ENCODE measurements at places on chromosomes 3 and 15.

DNA sequence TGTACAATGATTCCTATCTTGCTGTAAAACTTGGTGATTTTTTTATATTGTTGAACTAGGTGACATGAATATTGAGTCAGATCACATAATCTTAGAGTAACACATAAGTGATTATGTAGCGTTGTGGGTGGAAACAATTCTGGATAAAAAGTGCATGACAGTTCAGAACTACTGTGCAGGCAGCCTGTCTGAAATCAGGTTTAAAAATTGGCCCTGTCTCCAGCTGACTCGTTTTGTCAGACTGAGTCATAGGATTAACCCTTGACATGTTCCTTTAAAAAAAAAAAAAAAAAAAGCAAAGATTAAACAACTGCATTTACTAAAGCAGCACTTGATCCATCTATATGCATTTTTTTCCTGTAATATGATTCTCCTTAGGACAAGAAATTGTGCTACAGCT is 160.0 kb upstream of the CGNL1 start:
- no peak for DNase-seq

DNA sequence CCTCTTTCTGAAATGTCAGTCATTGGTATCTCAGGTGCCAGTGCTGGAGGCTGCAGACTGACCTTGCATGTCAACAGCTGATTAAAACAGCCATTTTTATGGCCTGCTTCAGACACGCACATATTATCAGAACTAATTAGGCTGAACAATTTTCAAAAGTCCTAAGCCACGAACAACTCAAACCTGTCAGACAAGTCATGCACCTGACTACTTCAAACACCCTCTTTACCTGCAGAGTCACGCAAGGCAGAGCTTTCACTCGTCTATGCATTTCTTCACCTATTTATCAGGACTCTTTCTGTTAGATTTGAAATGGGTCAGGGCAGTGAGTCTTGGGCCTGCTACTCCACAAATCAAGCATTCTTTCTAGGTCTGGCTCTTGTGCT is 26.7 kb downstream of the CLK3 start:
- DNase-seq: no peak

GRCh38 chr3:44476963-44477311 is 533 bp downstream of the ZNF445 start:
- no peak for DNase-seq

GRCh38 chr3:194540274-194540905 is 53.6 kb upstream of the ATP13A3 start:
- DNase-seq: no peak

GRCh38 chr15:77173487-77173886 is 102.6 kb upstream of the TSPAN3 start:
- no peak for DNase-seq

- DNase-seq: peak; percentile 78
These were observed 170.2 kb upstream of the UMPS start for GRCh38 chr3:124559846-124560574.

DNA sequence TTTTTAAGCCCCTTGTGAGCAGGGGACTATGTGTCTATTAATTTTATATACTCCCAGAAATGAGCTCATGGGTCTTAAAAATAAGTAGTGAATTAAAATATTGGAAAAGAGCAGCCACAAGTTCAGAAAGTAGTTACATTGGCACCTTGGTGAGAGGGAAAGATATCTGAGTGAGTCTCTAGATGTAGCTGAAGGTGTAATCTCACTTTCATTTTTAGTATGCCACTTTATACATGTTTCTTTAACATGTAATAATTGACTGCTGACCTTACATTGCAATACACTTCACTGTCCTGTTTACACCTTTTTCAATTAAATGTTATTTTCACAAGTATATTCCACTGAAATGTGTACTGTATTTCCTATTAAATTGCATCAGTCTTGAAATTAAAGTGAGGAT is 12.1 kb upstream of the PAK6 start:
- DNase-seq: no peak

- no peak for DNase-seq
These were observed 34.3 kb downstream of the GOLIM4 start for GRCh38 chr3:168061332-168061996.

GRCh38 chr3:62703451-62704167 is 171.6 kb downstream of the CADPS start:
- no peak for DNase-seq

DNA sequence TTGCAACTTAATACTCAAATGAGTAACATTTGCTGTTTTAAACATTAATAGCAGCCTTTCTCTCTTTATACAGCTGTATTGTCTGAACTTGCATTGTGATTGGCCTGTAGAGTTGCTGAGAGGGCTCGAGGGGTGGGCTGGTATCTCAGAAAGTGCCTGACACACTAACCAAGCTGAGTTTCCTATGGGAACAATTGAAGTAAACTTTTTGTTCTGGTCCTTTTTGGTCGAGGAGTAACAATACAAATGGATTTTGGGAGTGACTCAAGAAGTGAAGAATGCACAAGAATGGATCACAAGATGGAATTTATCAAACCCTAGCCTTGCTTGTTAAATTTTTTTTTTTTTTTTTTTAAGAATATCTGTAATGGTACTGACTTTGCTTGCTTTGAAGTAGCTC is 40.3 kb downstream of the CTNNB1 start:
- no peak for DNase-seq

GRCh38 chr3:175914785-175915184 is 1055.7 kb downstream of the NAALADL2 start:
- DNase-seq: no peak

- DNase-seq: no peak
These were observed 68.7 kb downstream of the CHRD start for GRCh38 chr3:184448321-184449160.

- no peak for DNase-seq
These were observed 207.6 kb downstream of the CHST2 start for GRCh38 chr3:143326983-143327778.

GRCh38 chr3:48232734-48233133 is 8.2 kb upstream of the ZNF589 start:
- no peak for DNase-seq

GRCh38 chr3:125110876-125111480 is 55.2 kb upstream of the HEG1 start:
- DNase-seq: no peak

GRCh38 chr3:80192936-80193335 is 425.1 kb upstream of the ROBO1 start:
- DNase-seq: no peak

DNA sequence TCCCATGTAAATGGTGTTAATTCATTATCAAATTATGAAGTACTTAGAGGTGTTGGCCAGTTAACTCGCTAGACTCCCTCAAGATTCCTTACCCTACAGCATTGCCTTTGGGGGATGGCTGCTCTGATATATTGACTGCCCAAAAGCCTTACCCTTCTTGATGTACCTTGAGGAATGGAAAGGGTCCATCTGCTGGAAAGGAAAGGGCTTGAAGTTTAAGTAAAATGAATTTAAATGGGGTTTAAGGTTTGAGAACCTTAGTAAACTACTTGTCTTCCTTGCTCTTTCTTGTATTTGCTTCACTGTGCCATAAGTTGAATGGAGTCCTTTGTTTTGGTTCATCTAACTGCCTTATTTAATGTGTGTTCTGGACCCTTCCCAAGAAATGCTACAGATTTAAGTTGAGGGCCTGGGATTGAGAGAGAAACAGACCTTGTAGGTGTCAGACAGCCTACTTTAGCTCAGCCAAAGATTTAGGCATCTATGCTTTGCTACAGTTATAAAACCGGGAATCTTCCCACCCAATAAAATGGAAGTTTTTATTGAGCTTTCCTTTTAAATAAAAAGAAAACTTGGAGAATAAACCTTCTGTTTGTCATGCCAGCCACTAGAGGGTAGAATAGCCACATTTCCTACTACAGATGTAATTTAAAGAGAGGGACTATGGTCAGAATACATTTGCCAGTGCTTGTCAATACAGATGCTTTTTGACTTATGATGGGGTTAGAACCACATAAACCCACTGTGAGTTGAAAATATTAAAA is 25.3 kb downstream of the CMSS1 start:
- no peak for DNase-seq

DNA sequence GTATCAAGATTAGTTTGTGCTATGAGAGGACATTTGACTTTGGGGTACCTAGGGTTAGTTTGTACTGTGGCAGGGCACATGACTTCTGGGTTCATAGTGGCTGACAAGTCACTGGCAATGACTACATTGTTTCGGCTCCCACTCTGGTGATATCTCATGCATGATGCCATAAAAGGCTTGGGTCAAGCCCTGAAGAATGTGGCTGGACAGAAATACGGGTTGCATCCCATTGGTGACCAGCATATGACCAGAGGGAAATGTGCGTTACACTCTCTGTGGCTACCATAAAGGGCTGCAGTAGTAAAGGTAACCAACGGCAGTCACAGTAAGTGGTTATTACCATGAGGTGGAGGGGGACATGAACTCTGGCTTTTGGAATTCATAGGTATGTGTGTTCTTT is 18.4 kb downstream of the THOC7 start:
- no peak for DNase-seq

DNA sequence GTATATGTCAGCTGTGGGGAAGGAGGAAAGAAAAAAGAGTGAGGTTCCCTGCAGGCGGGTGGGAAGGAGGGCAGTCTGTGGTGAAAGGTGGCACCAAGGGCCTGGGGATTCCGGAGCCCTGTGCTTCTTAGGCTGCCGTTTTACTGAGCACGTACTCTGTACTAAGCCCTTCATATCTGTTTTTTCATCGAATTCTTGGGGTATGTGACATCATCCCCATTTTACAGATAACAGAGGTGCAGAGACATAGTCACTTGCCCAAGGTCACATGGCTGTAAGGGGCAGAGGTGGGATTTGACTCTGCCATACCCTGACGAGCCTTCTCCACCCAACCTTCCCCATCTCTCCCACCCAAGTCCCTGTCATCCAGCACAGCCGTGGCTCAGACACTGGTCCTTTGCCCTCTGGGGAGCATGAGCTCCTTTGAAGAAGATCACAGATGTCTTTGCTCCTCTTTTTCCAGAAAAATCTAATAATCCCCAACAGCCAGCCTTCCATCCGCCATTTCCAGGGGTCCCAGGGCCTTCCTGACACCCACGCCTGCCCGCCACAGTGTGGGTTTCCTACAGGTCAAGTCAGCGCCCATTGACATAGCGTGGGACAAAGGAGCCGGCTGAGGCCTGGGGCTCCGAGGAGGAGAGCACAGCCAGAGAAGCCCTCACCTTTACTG is 24.2 kb downstream of the CYP11A1 start:
- peak; percentile 18 for DNase-seq

DNA sequence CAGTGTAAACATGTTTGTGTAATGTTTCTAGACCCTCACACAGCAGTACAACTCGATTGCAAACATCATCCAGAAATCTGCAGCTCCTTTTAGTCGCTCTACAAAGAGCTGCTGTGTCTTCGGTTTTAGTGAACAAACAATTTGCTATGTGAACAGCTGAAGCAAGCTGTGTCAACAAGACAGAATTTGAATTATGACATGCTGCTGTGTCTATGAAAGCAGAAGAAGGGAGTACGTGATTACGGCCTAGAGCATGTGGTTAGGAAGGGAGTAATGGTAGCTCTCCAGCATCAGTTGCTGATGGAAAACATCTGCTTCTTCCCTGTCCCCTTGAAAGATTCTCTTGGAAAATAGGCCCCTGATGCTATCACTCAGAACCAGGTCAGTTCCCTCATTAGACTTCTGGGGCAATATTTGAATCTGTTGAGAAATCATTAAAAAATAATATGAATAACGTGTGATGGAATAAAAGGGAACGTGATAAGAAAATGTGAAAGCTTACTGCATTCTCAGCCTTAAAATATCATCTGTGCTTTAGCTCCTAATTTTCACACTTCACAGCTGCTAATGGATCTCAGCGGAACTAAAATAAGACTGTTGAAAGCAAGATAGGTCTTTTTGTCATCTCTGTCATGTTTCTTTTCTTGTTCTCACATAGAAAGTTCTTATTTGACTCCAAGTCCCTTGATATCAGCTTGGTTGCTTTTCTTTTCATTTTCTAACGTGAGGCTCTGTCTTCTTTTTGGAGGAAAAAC is 891.5 kb downstream of the ROBO2 start:
- no peak for DNase-seq

DNA sequence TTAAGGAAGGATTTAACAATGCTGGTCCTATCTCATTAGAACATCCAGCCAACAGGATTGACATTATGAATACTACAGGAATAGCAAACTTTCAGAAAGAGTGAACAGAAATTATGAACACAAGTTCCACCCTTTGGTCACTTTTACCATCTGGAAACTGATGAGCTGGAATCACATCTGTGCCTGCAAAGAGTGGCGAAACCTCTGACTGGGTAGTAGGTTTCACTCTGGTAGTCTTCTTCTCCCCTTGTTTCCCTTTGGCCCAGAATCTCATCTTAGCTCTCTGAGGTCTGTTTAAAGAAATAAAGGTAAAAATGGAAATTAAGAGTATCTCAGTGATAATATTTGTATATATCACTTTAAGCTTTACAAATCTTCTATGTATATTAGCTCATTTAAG is 73.1 kb downstream of the NR2E3 start:
- no peak for DNase-seq

DNA sequence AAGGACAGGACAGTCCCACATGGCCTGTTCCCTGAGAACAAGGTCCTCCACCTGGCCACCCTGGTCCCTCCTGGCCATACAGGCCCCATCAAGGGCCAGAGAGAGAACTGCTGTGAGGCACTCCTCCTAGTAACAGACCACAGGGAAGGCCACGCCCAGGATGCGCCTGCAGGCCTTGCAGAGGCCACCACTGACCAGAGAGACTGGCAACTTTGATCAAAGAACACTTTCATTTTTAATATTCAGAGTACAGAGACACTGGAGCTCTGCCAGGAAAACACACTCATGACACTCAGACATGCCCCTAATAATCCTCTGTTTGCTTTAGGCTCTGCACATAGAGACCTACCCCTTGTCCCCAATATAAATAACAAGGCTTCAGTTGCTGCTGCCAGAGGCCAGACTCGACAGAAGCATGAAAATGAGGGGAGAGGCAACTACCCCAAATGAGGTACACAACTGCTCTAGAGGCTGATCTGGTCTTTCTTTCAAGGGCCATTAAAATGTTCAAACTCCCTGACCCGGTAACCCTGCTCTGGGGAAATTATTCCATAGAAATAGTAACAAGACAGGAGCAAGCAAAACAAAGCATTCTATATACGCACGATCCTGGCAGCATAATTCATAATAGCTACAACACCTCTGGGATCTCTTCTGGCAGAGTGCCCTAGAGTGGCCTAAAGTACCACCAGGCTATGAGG is 44.8 kb downstream of the CCDC12 start:
- DNase-seq: no peak

DNA sequence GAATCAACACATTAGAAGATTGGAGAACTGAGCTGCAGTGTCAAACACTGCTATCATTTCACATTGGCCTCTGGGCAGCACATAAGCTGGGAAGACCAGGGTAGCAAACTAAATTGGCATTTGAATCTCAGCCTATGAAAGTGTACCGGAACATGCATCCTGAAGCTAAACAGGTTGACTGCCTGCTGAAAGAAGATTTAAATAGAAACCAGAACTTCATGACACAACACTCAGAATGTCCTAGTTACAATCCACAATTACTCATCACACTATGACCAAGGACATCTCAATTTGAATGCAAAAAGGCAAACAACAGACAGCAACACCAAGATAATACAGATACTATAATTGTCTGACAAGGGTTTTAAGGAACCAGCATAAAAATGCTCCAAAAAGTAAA is 26.2 kb downstream of the TM2D3 start:
- no peak for DNase-seq

GRCh38 chr15:99613887-99614647 is 48.3 kb downstream of the MEF2A start:
- no peak for DNase-seq

Measured in left forelimb (tissue), 1 donor.